Fibroblast of mammary gland (primary cell): ENCODE measurements at places on chromosomes 2 and 18.
A peak's percentile ranks its signal among the peaks of the same experiment; 100 is the strongest.

DNA sequence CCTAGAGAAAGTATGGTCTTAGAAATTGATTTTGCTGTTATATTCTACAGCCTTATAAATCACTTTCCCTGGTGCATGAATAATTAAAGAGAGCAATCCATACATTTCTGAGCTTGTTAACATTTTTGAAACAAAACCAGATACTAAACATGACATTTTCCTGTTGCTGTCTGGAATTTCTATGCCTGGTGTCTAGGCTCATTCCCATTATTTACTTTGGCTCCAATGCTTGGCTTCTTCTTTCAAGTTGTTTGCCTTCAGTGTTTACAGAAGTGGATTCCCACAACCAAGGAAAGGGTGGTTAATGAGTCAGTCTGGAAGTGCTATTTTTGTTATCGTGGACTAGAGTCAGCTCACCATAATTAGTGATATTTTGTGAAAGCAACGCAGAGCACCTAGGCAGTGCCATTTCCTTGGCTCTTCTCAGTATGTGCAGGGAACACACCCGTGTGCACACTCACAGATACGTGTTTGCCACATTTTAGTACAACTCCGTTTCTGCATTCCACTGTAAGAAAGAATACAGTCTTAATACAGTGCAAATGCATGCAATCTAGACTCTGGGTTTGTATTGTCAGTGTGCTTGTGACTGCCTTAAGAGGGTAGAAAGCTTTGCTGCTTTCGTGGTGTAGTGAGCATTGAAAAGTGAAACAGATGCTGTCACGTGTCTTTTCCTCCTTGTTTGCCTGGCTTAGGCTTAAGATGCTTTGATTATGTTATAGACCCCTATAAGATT lies 185.0 kb upstream of the RASGRP3 start:
- peak; percentile 84 for DNase-seq

DNA sequence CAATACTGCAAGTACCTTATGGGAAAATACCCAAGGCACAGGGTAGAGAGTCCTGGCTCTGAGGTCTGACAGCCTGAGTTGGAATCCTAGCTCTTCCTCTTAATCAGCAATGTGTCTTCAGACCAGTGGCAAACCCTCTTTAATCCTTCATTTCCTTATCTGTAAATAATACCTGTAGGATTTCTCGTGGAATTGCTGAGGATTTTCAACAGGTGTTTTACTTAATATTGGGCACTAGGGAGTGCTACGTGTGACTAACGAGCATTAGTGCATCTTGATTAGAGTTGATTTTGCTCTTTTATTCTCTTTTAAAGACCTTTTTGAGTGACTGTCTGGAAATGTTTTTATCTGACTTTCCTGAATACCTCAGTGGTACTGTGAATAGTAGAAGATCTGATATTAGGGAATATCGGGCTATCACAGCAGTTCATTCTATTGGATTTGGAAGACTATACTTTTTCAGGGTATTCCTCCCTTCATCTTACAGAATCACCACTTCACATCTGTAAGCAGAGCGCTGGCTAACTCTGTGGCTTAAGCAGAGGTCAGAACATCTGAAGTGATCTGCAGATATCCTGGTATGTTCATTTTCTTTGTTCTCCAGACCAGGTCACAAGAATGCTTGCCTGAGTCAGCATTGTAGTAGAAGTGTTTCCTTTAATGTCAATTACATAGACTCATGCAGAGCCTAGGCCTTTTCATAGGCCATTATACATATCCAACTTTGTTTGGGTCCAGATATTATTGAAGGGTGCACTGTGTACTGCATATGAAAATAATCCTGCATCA lies 49.1 kb downstream of the ARHGAP28 start:
- no peak for DNase-seq

GRCh38 chr18:49651033-49651432 lies 89.2 kb downstream of the LIPG start:
- DNase-seq: no peak

DNA sequence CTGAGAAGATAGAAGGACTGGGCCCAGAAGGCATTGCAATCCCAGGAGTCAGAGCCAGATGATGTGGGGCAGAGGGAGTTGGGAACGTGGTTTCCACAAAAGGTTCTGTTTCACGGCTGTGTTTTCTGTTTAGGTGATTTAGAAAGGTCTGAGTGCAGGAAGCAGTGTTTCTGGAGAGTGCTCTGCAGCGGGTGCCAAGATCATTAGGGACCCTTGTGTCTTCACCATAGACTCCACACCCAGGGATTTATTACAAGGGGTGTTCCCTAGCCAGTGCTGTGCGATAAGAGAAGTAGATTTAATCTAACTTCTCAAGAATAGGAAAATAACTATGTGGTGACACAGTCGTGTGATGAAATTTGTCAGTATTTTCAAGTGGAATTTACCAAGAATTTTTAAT lies 221.1 kb upstream of the TPO start:
- no peak for DNase-seq

DNA sequence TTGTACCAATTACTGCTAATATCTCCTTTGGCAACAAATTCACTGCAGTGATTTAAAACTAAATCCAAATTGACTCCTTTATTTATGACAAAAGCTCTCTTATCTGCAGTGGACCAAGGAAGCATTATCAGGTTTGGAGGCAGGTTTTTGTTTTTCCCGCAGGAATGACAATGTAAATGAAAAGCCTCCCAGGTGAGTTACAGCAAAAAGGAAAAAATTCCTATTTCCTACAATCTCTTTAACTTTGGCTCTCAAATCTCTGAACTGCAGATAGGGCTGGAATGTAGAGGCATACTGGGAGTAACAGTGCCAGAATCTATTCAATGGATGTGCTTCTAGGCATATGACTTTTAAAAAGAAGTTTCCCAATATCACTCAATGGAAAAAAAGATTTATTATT lies 28.9 kb upstream of the LRP2 start:
- no peak for DNase-seq
